Stimulated activated CD8-positive, alpha-beta memory T cell treated with anti-CD3 and anti-CD28 coated beads, Interleukin-15, amount 100 ng/mL, for 24 hours (primary cell): ENCODE measurements at places on chromosomes 16 and 17.

DNA sequence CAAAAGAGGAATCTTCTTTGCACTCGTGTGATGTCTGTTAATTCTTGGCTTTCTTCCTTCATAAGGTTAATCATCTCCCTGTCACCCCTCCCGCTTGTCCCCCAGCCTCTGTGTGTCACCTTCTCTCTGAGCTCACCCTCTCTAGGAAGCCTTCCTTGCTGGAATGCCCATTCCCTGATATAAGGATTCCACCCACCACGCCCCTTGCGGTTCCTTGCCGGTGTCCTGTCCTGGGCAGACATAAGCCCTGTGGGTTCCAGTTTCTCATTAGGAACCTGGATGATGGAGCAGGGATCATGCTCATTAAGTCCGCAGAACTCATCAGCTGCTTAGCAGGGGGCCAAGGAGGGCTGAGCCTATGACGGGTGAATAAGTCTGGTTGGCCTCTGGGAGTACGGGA, 559.3 kb downstream of the MAF start:
- no peak for DNase-seq

DNA sequence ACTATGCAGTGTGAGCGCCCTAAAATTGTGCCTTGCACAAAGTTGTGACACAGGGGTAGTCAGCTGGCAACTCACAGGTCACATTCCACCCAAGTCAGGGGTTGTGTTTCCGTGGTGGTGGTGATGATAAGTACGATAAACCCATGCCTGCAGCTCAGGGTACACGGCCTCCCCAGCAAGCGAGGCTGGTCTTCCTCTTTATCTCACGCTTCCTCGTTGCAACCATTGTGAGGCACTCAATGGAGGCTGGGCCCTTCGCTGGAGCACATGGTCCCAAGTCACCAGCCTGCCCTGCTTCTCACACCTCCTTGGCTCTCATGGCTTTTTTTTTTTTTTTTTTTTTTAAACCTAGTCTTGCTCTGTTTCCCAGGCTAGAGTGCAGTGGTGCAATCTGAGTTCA, 307.5 kb downstream of the CPPED1 start:
- no peak for DNase-seq

GRCh38 chr17:72264682-72265405, 144.0 kb downstream of the SOX9 start:
- no peak for DNase-seq

- no peak for DNase-seq
Measured at GRCh38 chr17:67223924-67224323, 21.1 kb downstream of the HELZ start.

DNA sequence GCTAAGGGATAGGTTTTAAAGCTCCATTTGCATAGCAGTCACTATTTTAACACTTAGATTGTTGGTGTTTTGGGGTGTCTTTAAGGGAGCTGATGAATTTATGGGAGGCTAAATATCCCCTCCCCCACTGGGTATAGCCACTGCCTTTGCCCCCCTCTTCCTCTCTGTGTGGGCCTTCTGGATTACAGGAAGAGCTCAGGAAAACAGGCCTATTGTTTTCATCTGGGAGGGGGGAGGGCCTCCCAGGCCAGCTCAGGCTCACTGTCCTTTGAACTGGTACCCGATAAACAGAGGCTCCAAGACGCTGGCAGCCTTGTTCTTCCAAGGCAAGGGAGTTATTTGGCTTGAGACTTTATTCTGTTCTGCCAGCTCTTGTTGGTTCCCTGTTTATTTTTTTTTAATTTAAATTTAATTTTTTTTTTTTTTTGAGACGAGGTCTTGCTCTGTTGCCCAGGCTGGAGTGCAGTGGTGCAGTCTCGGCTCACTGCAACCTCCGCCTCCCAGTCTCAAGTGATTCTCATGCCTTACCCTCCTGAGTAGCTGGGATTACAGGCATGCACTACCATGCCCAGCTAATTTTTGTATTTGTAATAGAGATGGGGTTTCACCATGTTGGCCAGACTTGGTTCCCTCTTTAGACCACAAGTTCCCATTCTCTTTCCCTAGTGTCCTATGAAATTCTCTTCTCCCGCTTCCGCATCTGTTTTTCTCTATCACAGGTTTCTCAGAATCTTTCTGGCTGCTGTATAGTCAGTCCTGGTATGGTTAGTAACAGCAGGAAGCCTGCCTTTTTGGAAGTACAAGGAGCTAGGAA, 25.1 kb downstream of the MINK1 start:
- no peak for DNase-seq

DNA sequence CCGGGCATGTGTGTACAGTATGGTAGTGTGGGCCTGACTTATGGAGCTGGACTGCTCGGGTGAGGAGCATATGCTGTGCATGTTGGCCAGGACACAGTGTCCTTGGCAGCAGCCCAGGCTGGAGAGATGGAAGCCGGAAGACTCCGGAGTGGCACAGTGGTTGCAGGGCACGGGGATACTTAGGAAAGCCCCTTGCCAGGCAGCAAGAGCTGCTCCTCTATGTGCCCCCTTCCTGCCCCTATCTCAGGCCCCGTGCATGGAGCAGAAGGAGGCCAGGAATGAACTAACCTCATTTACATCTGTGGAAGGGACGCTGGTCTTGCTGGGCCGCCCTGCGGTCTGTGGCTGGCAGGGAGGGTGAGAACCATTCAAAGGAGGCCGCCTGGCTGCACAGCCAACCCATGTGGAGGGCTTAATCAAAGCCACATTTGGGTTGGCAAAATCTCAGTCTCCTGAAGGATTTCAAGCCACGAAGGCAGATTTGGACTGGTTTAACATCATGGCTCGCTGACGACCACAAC, 32.2 kb upstream of the RCVRN start:
- no peak for DNase-seq

GRCh38 chr17:73290399-73291259, 21.2 kb downstream of the CDC42EP4 start:
- no peak for DNase-seq

GRCh38 chr17:80845863-80846671, 145.6 kb upstream of the CHMP6 start:
- DNase-seq = no peak

GRCh38 chr17:58269557-58270291, 11.0 kb downstream of the MPO start:
- DNase-seq = no peak

DNA sequence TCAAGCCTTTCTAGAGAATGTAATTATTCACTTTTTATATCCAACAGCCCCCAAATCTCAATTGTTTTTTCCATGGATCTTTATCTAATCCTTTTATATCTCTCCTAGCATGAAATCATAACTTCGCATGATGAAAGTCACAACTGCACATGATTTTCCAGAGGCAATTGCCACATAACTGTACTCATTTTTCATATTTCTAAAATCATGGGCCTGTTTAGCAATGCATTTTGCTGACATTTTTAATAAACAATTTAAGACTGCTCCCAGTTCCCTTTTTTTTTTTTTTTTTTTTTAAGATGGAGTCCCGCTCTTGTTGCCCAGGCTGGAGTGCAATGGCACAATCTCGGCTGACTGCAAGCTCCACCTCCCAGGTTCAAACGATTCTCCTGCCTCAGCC, 83.5 kb downstream of the VMP1 start:
- DNase-seq = no peak

GRCh38 chr17:77196251-77196650, 55.5 kb downstream of the SEC14L1 start:
- DNase-seq = no peak

DNA sequence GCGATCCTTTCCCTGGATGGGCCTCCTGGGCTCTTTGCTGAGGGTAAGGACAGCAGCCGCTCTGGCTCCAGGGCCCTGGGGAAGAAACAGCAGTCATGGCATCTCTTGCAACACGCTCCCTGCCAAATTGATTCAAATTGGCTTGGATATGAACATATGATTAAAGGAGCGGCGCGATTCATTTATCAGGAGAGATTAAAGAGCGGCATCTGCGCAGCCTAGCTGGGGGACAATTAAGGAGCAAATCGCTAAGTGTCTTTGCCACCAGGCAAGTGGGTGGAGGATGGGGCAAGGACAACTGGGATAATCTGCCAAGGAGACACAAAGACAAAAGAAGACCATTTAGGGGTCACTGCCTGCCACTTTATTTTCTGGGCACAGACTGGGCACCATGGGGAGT, 27.8 kb downstream of the PIPOX start:
- DNase-seq = no peak

- DNase-seq = no peak
Measured at GRCh38 chr16:1983544-1984346, at the start of gene GFER. Gene GFER, plus strand, starts transcription at chr16:1984193. Its CDS starts 26 bp downstream, at chr16:1984219.
